Stimulated activated CD8-positive, alpha-beta memory T cell treated with anti-CD3 and anti-CD28 coated beads, Interleukin-15, amount 100 ng/mL, for 4 hours (primary cell): ENCODE measurements at places on chromosomes 1 and 21.

DNA sequence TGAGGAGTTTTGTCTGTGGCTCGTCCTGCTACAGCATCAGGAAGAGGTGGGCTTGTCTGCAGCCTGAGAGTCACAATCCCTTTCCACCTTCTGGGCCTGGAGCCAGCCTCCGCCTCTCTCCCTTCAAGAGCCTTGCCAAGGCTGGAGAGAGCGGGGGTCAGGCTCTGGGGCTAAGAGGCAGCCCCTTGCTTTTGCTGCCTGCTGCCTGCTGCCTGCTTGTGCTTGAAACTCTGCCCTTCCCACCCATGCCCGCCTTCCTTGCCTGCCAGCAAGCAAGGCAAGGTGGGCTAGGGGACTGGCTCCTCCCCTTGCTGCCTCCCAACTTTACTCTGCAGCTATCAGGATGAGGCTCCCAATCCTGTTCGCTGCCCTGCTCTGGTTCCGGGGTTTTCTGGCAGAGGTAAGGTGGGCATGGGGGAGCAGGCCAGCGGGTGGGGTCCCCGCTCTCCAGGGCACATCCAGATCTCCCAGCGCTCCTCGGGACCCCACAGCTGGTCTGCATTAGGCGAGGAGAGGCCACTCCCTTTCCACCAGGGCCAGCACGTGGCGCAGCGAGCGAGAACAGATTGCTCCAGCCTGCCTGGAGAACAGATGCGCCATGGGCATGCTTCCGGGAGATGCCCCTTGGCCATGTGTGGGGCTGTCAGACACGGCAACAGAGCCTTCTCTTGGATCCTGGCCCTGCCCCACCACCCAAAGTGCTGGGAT lies 7.5 kb upstream of the PTPN7 start:
- DNase-seq: no peak

DNA sequence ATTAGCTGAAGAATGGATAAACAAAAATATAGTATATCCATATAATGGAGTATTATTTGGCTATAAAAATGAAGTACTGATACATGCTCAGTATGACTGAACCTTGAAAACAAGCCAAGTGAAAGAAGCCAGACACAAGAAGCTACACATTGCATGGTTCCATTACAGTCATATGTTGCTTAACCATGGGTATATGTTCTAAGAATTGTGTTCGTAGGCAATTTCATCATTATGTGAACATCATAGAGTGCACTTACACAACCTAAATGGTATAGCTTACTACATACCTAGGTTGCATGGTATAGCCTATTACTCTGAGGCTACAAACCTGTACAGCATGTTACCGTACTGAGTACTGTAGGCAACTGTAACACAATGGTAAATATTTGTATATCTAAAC lies 28.6 kb upstream of the FCAMR start:
- DNase-seq: no peak

- no peak for DNase-seq
Observed at GRCh38 chr21:37904856-37905255, 11.4 kb downstream of the KCNJ6 start.

GRCh38 chr1:47623557-47623940 lies 185.7 kb downstream of the FOXD2 start:
- DNase-seq: no peak

DNA sequence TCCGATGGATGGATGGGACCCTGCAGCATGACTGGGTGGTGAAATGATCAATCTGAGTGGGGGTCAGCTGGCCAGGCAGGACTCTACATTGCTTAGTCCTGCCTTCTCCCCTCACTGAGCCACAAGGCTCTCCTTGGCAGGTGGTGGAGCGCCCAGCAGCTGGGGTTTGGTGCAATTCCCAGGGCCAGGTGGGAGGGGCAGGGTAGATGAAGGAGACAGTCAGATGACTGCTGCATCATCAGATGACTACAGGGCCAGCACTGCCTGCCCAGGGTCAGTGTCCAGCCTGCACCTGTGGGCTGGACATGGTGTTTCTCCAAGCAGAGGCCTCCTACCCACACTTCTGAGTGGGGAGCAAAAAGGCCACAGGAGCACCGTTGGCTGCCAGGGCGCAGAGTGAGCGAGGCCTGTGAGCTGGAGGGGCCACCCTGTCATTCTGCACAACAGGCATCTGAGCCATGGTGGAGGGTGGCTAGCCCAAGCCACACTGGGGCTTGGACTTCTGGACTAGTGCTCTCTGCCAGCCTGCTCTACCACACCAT lies 103.9 kb upstream of the EDN2 start:
- DNase-seq: no peak

DNA sequence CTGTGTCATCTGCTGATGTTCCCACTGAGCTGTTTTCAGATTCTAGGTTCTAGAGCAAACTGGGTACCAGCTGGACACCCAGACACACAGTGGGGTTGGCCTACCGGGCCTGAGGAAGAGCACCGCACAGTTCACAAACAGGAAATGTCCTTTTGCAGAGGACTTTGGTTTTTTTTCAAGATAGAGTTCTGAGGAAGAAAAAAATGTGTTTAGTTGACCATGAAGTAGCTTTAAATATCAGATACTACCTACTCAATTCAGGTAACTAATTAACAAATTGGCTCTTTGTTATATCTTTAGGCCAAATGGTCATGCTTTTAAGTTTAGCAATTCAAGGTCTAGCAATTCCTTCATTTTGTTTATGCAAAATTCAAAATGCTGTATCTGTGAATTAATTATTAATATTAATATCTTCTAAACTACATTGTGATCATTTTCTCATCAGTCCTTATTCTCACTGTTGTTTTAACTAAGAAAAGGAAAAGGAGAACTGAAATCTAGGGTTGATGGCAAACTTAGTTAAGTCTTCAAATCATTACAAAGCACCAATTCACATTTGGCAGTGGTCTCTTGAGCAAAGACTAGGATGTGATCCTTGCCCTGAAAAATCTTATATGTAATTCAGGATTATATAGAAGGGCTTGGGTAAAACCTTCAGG lies 17.2 kb upstream of the NCF2 start:
- no peak for DNase-seq

GRCh38 chr1:36831186-36831810 lies 203.0 kb downstream of the GRIK3 start:
- DNase-seq: no peak

DNA sequence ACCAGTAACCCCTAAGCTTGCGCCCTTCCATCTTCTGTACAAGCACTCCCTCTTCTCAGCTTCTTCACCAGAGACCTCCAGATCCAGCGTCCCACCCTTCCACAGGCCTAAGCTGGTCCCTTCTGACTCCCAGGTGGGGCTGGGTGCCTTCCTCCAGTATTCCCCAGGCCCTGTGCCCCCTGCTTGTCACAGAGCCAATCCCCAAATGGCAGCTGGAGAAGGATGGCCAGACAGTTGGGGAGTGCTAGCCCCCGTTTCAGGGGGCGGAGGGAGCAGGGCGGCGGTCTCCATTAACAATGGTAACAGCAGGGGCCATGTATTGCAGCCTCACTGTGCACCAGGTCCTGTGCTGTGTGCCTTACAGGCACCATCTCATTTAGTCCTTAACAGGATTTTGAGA lies 85.7 kb downstream of the KCNN3 start:
- no peak for DNase-seq

GRCh38 chr1:22518379-22518778 lies 44.9 kb upstream of the EPHA8 start:
- DNase-seq: no peak

- no peak for DNase-seq
Observed at GRCh38 chr1:97017895-97018294, 296.3 kb downstream of the PTBP2 start.

DNA sequence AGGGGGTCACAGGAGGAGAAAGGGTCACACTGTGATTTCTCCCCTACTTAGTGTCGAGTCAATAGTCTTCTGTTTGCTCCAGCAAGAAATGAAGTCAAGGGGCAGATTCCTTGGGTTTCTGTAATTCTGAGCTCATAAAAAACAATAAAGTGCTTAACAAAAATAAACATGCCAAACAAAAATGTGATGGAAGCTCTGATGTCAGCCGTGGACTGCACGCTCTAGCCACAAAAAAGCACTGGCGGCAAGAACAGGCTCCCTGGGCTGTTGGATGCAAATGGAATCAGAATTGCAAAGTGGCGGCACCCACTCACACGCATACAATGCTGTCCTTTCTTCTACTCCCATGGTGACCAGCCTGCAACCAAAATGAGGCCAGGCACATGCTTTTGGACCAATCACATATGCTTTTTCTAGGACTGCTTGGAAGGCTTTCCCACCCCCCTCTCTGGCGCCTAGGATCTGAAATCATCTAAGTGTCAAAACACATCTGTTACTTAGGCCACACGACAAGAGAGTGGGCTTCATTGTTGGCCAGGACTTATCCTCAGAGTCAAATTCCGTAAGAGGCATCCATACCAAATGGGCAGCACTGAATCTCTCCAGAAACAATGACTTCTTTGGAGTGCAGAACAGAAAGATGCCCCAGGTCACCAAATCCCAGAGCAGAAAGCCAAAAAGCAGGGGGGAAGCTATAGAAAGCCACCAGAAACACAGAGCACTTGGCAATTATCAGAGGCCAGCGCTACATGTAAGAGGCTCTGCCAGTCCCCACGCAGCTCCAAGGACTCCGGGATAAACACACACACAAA lies 9.2 kb downstream of the C1orf198 start:
- no peak for DNase-seq

DNA sequence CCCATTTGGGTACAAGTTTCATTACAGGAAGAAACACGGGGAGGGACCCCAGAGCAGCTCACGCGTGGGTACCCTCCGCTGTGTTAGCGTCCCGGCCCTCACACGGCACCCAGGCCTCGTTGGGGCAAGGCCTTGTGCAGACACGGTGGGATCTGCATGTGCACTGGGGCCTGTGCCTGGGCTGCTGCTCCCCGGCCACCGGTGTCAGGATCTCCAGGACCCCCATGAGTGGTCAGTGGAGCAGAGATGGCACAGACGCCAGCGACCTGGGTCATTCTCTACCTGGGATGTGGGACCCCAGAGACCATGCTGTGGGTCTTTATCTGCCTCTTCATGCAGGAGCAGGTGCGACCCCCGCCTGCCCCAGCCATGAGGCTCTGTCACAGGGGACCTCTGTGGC lies 5.4 kb upstream of the SAMD11 start:
- no peak for DNase-seq

GRCh38 chr1:92691925-92692324 lies 93.0 kb downstream of the EVI5 start:
- no peak for DNase-seq

DNA sequence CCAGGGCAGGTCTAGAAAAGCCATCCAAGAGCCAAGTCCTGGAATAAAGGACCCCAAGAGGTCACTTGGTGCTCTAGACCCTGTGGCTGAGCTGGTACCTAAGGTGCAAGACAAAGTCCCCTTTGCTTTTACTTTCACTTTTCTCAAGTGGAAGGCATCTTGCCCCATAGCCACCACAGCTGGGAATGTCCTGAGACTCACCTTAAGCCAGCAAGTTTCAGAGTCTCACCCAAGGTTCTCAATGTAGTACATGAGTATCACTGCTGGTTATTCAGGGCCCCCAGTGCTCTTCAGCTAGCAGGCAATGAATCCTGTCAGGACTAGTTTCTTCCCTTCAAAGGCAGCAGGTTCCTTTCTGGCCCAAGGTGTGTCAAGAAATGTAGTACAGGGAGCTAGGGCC lies 67.5 kb downstream of the UROD start:
- DNase-seq: no peak

- no peak for DNase-seq
Observed at GRCh38 chr1:36572906-36573305, 90.2 kb upstream of the CSF3R start.

GRCh38 chr1:205441318-205441633 lies 14.6 kb downstream of the BLACAT1 start:
- DNase-seq: no peak

DNA sequence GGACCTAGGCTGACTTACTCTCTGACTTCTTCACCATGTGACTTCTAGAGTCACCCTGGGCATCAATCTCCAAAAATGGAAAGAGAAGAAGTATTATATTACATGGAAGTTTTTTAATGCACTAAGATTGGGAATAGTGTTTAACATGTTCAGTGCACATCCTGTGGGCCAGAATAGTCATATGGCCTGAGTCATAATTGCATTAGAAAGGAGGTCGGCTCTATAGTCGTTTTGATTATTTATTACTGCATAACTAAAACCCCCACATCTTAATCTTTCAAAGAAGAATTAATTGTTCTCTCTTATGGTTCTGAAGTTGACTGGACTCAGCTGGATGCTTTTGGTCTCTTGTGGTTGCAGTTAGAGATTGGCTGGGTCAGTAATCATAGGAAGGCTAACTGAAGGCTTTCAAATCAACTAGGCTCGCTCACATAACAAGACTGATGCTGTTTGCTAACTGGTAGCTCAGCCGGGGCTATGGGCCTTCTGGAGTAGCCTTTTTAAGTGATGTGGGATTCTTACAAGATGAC lies 810.6 kb upstream of the ADGRL4 start:
- DNase-seq: no peak

GRCh38 chr1:33402206-33402605 lies 28.7 kb downstream of the PHC2 start:
- no peak for DNase-seq

DNA sequence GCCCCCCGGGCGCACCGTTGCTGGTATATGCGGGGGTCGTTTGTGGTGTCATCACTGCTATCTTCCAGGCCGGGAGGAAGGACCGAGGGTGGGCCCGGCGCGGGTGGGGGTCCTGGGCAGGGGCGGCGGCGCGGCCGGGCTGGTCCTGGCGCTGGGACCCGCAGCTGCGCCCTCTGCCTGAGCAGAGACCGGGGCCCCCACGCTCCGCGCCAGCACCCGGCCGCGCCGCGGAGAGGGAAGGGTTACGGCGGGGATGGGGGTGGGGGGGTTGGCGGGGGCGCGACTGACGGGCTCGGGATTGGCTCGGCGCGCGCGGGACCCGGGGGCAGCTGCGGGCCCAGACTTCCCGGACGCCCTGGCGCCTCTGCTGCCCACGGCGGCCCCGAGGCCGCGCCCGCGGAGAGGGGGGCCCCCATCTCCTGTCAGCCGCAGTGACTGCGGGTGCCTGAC lies 13.8 kb upstream of the SAMD11 start:
- no peak for DNase-seq

DNA sequence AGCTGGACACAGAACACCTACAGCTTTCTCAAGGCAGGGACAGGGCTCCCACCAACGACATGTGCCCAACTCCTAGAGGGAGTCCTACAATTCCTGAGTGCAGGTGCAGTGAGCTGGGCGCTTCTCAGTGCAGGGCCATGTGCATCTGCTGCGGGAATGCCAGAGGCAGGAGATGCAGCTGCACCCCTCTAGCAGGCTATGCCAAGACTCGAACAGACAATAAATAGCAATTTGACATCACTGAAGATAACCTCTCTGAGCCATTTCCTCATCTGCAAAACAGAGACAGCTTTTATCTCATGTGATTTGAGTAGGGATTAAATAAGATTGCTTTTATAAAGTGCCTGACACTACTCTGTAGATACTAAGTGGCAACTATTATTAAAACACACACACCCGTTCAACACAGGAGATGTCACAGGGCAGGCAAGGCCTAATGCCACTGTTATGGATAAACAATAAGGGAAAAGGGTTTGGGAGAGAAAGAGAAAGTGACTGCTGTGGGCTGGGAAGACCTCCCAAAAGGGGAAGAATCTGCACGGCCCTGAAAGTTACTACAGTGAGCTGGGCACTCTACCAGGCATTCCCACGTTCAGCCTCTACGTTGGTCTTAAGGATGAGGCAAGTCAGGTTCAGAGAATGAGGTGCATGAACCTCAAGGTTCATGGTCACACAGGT lies 5.7 kb downstream of the SLC9A1 start:
- DNase-seq: no peak
